ENCODE measurements at places on chromosomes 2 and 18. TPM values are rescaled to one million over a fixed set of nuclear protein-coding genes. Genes with fewer than 3 reads are reported as not detected.

Gene TRIM43B
- not detected for total RNA-seq

Gene UGT1A9
- 0.16 TPM for total RNA-seq

Gene TUBB8B
- total RNA-seq = 0.63 TPM

Gene C1D
- total RNA-seq = 15.2 TPM

Gene RAMP1
- total RNA-seq = 6.4 TPM

Gene NETO1
- total RNA-seq = 15.0 TPM

Gene ABCG8
- not detected for total RNA-seq

Gene LHCGR
- not detected for total RNA-seq

Gene TMEM127
- 45.1 TPM for total RNA-seq

Gene GAD1
- not detected for total RNA-seq

Gene HNMT
- total RNA-seq = 0.33 TPM

Gene ADRA2B
- not detected for total RNA-seq

Gene PMAIP1
- 37.6 TPM for total RNA-seq

Gene METTL21A
- total RNA-seq = 38.0 TPM

Gene LRATD1
- total RNA-seq = 2.8 TPM

Gene DAW1
- 2.4 TPM for total RNA-seq

Gene IL36A
- not detected for total RNA-seq

Gene HTR2B
- 2.0 TPM for total RNA-seq

Gene OTOS
- total RNA-seq = not detected

Gene ANKRD62
- total RNA-seq = not detected

Gene VWC2L
- not detected for total RNA-seq

Gene GRP
- not detected for total RNA-seq

Gene RAB6C
- not detected for total RNA-seq

Gene IL1B
- total RNA-seq = 0.49 TPM

All from mesangial cell (primary cell).